ENCODE measurements at places on chromosomes 7 and 10.

- peak; percentile 86 for DNase-seq
Measured at GRCh38 chr7:104978460-104978859, 35.5 kb upstream of the KMT2E start.

GRCh38 chr10:37576154-37576553 is 281.3 kb downstream of the ZNF248 start:
- DNase-seq: no peak

DNA sequence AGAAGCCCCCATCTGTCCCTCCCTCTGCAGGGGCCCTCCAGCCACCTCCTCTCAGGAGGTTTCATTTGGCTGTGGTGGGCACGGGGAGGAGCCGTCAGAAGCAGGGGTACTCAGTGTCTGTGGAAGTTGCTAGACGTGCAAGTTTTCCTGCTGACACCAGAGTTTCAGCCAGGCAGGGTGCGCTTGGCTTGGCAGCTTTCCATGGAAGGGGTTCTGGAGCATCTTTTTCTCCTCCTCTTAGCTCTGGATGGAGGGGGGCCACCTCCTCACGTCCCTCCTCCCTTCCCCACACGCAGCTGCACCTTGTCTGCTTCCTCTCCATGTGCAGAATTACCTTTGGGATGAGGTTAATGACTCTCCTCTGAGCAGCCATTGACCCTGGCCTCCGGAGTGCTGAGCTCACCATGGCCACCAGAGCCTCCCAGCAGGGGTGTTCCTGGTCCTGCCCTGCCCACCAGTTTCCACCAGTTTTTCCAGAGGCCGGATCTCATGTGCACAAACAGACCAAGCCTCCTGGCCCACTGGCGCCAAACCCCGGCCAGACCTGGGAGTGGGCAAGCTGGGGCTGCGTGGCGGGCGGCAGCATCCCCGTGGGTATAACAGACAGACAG is 579.8 kb upstream of the FOXK1 start:
- no peak for DNase-seq

- no peak for DNase-seq
Measured at GRCh38 chr7:44767134-44767911, 18.7 kb downstream of the ZMIZ2 start.
